ENCODE measurements at places on chromosomes 1 and 21.

- DNase-seq, result no peak
These were observed 212.9 kb downstream of the KCNH1 start for GRCh38 chr1:210920716-210921694.

GRCh38 chr1:224497714-224498573, 63.3 kb upstream of the WDR26 start:
- DNase-seq, result no peak

GRCh38 chr1:98898940-98899339, 105.7 kb downstream of the PLPPR5 start:
- DNase-seq, result no peak

DNA sequence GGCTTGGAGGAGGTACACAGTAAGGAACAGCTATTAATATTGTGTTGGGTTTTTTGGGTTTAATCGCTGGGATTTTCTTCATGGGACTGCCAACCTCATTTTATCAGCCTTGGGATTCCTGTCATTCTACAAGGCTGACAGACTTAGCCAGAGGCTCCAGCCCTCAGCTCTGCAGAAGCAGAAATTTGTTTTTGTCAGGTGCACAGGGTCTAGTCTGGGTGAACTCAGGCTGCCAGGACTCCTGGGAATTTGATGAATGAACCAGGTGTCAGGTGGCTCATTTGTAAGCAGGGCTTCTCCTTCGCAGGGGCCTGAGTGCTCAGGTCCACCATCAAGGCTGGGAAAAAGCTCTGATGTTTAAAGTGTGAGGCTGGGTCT, 11.5 kb upstream of the ZNF362 start:
- no peak for DNase-seq

DNA sequence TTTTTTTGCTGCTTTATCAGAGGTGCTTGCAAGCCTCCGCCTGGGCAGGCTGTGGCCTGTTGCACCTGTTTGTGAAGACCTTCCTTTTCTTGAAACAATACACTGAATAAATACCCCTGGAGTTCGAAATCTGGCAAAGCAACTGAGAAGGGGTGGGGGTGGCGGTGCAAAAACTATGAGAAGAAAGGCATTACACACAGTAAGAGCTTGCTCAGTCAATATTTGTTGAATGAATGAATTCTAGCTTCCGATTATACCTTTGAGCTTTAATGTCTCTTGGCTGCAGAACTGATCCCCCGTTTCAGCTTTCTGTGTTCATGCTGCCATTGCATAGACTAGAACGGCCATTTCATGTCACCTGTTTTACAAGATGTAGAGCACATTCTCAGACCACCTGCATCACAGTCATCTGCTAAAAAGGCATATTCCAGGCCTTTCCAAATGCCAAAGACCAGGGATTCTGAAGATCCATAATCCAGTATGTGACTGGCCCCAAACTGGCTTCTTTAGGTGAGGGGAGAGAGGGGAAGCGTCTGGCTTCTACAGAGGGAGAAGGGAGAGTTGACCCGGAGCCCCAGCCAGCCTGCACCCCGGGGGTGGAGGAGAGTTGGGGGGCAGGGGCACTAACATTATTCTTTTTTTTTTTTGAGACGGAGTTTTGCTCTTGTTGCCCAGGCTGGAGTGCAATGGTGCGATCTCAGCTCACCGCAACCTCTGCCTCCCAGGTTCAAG, 111.5 kb downstream of the ETS2 start:
- peak; percentile 11 for DNase-seq

DNA sequence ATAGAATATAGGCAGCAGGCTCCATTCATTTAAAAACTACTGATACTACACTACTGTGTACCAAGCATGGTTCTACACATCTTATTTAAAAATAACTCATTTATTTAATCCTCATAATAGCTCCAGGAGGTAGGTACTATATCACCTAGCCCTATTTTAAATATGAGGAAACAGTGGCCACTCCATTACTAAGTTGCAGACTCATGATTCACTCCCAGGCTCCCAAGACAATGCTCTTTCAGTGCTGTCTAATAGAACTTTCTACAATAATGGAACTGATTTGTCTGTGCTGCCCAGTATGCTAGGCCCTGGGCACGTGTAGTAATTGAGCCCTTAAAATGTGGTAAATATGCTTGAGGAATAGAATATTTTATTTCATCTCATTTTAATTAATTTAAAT, 357.1 kb downstream of the LTN1 start:
- DNase-seq, result no peak

GRCh38 chr1:179337288-179337687, 28.5 kb upstream of the AXDND1 start:
- DNase-seq, result peak; percentile 10

GRCh38 chr1:227893949-227894721, 53.6 kb downstream of the WNT9A start:
- peak; percentile 1 for DNase-seq

DNA sequence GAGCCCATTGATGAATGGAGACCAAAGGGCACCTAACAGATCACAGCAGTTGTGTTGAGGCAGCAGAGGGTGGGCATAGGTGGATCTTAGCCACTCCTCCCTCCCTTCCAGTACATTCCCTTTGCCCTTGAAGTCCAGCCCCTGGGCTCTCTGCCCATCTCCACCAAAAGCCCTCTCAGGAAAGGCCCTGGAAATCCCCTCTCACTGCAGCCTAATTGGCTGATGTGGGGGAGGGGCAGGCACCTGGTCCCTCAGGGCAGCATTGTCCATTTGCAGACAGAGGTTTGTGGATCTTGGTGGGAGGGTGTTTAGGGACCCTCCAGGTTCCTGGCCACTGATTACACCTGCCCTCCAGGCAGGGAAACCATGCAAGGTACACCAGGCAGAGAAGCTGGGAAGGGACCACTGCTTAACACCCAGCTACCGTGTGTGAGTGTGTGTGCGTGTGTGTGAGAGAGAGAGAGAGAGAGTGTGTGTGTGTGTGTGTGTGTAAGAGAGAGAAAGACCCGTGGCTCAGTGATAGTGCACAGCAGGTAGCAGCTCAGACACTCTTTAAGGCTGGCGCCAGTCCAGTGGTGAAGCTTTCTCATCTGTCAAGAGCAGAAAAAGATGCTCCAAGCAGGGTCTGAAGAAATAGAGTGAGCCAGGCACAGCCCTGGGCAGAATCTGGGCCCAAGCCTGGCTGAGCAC, 71.1 kb downstream of the MATN1 start:
- DNase-seq, result no peak

DNA sequence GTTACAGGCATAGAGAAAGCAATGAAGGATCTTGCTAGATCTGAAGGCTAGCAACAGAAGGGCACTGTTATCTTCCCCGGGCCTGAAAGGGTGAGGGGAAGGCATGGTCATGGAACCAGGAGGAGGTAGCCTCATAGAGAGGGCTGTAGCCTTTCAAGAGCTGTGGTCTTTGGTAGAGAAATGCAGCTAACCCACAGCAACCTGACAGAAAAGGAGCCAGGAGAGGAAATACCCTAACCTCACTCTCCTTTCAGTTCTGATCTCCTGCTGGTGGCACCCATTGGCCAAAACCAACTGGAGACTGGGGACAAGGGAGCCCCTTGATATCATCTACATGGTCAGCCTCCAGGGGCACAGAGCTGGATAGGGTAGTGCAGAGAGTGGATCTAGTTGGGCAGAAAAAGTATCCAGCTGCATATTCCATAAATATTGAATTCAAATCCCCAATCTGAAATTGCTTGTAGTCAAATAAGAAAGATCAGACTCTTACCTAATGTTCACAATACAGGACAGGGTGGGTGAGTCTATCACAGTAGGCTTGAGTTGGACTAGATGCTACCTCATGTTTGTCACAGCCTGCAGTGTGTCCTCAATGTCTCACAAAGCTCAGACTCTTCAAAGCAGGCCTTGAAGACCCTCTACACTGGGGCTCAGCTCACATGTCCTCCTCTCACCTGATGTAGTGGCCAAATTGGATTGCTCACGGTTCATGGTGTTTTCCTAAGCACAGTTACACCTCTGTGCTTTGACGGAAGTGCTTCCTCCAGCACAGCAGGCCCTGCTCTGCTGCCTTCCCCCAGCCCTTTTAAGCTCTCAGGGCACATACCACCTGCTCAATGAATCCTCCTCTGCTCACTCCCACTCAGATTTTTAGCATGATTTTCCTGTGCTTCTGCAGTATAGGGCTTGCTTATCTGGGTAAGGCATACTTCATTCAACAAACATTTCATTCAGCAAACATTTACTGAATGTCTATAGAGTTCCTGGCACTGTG, 74.1 kb upstream of the JUN start:
- DNase-seq, result no peak

GRCh38 chr1:180881806-180882509, 30.7 kb upstream of the KIAA1614 start:
- no peak for DNase-seq

- DNase-seq, result no peak
These were observed 18.9 kb downstream of the NPR1 start for GRCh38 chr1:153697191-153698019.
